Endodermal cell (in vitro differentiated cells): ENCODE measurements at places on chromosomes 2 and 18.

- no peak for DNase-seq
Measured at GRCh38 chr2:238155761-238156694, 2.7 kb upstream of the ERFE start.

GRCh38 chr2:42053791-42054701, 6.2 kb downstream of the PKDCC start:
- DNase-seq: no peak

GRCh38 chr2:6952101-6952500, 34.9 kb downstream of the RNF144A start:
- no peak for DNase-seq

- peak; percentile 88 for DNase-seq
Measured at GRCh38 chr2:166180951-166181812, 53.4 kb upstream of the SCN1A start.

DNA sequence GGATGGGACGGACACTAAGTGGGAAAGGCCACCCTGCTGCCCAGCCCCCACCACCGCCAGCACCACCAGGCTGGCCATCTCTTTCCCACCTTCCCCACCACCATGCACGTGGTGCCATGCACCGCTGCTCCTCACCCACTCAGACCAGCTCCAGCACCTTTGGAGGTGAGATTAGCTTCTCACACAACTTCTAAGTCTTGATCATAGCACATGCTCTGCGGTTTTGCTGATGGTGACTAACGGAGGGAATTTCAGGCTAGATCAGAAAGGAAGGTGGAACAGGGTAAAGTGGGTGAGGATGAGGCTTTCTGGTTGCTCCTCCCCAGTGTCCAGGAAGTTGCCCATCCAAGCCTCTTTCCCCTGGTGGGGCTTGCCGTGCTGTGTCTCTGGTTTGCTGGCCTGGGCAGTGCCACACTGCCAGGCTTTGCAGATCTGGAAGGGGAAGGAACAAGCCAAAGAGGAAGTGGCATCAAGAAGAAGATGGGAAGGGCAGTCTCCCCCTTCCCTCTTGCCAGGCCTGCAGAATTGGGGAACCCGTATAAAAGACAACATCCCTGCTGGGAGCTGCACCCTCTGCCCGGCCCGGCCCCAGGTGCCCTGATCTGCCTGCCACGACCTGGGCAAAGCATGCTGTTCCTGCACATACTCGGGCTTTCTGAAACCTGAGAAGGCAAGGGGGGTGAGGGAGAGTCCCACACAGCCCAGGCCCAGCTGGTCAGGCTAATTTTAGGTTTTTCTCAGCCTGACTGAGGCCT, 44.3 kb upstream of the CAB39 start:
- DNase-seq: peak; percentile 41

DNA sequence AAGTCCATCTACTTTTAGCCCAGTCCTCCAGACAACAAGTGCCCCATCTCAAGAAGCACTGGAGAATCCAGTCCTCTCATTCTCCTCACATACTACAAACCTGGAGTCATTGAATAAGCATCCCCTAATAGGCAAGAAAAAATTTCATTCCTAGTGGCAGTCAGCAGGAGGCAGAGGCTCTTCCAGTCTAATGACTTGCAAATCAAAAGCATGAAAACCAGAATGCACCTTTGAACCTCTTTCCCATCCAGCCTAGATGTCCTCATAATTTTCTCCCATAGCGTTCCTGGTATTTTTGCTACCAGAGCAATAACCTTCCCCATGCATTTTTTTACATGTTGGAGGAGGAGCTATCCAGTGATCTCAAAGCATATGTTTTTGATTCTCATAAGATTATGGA, 252.6 kb downstream of the TTC32 start:
- no peak for DNase-seq

DNA sequence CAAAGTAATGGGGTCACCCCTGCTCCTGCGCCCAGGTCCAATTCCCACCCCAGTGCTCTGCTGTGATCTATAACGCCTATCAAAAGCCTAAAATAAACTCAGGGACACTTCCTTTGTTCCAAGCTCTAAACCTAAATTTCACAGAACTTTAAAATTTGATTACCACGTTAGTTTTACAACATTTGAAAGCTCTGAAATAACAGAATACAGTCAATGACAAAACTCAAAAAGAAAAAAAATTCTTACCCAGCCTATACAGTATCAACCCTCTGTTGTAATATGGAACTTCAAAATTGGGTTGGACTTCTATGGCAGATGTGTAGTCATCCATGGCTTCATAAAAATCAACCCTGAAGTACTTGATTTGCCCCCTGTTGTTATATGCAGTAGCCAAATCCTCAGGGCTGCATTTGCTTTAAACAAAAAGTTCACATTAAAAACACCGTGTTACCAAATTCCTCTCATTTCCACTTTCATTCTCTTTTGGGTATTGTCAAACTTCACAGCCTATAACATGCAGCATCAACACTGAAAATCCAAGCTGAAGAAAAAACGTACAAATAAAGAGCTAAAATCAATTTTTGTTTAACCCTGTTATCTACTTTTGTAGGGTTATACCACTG, 4.0 kb downstream of the TTC32 start:
- DNase-seq: no peak

- DNase-seq: no peak
Measured at GRCh38 chr2:134360745-134361487, 107.0 kb downstream of the MGAT5 start.

DNA sequence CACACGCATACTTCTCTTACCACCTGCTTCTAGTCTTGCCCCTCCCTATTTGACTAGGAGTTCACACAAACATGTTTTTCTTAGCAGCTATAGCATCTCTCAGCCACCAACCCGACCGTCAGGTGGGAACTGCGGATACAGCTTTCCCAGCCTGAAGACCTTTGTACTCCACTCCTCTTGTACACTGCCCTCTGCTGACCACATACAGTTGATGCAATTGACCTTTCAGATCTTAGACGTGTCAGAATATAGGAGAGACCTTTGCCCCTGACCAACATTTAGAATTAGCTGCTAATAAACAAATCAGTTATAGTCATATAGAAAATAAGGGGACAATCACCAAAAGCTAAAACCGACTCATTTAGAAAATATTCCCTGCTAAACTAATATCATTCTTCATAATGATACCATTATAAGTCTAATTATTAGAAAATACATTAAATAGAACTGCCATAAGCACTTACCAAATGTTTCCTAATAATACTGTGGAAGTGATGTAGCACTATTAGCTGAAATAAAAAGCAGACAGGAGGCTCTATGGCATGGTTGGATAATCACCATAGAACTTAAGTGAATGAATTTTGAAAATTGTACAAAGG, 208.4 kb downstream of the RAD51AP2 start:
- DNase-seq: peak; percentile 85

- DNase-seq: peak; percentile 96
Measured at GRCh38 chr2:132415915-132416722, 486 bp upstream of the GPR39 start.
